NCI-H2171 treated with DMSO at 0.1 percent for 48 hours (cell line): ENCODE measurements at places on chromosomes 11 and 22.

GRCh38 chr22:20604092-20604747, 96.8 kb downstream of the MED15 start:
- DNase-seq = no peak

- no peak for DNase-seq
These were observed 10.9 kb upstream of the ALG8 start for GRCh38 chr11:78150346-78150745.

DNA sequence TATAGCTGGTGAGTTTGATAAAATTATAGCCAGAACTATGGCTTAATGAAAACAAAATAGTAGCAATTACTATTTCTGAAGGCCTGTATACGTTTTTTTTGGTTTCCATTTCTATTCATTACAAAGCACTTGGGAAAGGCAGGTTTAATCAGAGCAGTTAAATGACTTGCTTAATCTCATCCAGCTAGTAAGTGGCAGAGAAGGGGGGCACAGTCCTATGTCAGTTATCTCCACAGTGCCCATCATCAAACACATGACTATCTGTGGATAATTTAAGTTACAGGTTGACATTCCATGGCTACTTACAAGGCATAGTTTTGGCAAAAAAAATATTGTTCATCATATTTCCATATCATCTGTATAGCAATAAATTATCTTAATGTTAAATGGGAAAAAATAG, 93.7 kb downstream of the PGR start:
- no peak for DNase-seq

DNA sequence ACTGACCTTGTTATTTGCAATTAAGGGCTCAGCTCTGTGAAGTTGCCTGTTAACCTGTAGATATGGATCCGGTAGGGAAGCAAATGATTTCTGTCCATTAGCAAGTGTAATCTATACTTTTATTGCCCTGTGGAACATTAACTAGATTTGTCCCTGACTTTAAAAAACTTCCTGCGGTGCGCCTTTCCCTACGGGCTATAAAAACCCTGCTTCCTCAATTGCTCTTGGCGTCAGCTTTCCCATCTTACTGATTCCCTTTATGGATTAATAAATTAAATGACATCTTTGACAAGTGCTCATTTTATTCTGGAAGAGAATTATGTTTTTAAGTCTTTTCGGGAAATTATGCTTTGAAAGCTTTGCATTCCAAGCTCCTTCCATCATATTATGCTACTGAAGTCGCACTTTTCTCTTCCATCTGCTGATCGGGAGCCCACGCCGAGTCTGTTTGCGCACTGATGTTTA, 18.3 kb upstream of the CLMP start:
- DNase-seq = no peak

DNA sequence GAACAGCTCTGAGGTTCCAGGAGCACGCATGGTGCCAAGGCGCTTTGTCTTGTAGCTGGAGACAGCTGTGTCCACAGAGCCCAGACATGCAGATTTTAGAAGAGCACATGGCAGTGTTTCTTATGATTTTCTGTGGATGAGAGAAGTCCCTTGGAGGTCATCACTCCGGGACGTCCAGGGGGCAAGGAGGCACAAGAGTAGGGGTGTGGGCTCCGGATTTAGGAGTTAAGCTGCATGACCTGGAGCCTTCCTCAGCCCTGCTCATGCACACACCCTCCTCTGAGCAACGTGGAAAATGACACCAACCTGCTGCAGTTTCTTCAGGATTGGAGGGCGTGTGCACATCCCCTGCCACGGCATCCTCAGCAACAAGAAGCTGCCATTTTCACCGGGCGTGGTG, 1286.7 kb downstream of the TBC1D22A start:
- DNase-seq = no peak
